ENCODE measurements at places on chromosomes 7 and 10.
A peak's percentile ranks its signal among the peaks of the same experiment; 100 is the strongest.

- DNase-seq, result peak; percentile 96
These were observed 79.3 kb upstream of the IL6 start for GRCh38 chr7:22647451-22648257.

DNA sequence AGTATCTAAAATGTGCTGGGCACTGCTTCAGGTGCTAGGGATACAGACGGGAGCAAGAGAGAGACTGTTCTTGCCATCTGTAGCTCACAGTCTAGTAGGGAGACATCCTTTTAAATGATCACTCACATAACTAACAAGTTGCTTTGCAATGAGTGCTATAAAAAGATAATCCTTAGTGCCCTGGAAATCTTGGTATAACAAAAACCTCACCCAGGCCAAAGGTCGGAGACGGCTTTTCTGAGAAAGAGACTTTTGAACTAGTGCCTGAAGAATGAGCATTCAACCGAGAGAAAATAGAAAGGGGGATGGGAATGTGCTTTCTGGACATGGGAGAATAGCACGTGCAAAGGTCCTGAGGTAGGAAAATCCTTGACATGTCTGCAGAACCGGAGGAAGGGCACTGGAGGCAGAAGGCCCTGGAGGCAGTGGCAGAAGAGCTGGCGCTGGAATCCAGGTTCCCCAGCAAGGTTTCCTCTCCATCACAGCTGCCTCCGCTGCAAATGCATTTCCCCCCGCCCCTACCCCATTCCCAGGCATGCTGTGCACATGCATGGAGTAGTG, 89.4 kb downstream of the COL13A1 start:
- DNase-seq, result no peak

DNA sequence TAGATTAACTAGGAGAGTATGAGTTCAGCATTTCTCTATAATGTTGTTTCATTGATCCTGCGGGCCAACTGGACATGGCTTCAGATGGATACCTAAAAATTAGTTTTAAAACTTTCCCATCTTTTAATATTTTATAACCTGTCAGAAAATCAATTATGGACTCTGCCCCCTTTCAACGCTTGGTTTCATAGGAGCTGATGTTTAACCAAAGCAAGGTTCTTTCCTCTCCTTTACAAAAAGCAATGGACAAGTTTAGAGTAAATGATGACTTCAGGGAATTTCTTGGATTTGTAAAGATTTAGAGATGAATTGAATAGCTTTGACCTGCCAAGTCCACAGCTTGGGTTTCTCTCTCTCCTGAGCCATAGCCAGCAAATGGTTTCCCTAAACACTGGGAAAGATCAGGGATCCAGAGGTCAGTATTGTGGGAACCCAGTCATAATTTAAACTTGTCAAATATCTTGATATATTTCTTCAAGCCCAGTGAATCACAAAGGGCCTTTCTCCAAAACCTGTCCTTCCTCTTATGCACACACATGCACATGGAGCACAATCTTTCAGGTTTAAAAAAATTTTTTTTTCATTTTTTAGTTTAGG, 177.1 kb downstream of the EVX1 start:
- DNase-seq, result no peak

DNA sequence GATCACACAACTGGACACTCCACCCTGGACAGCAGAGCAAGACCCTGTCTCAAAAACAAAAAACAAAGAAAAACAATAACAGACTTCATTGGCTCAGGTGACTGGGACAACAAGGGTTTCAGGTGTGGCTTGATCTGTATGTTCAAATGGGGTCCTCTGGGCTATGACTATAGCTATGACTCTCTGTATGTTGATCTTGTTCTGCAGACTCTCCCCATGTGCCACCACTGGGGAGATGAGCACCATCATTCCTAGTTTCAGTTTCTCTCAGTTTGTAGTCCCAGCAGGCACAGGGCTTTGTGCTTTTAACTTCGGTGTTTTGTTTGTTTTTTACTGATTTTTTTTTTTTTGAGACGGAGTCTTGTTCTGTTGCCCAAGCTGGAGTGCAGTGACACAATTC, 53.8 kb downstream of the SUFU start:
- DNase-seq, result no peak

- DNase-seq, result no peak
These were observed 3.0 kb downstream of the ASZ1 start for GRCh38 chr7:117424090-117424829.

- no peak for DNase-seq
These were observed 54.6 kb upstream of the ZNF32 start for GRCh38 chr10:43703286-43703685.

GRCh38 chr7:1043552-1044188, 676 bp upstream of the GPR146 start:
- no peak for DNase-seq

DNA sequence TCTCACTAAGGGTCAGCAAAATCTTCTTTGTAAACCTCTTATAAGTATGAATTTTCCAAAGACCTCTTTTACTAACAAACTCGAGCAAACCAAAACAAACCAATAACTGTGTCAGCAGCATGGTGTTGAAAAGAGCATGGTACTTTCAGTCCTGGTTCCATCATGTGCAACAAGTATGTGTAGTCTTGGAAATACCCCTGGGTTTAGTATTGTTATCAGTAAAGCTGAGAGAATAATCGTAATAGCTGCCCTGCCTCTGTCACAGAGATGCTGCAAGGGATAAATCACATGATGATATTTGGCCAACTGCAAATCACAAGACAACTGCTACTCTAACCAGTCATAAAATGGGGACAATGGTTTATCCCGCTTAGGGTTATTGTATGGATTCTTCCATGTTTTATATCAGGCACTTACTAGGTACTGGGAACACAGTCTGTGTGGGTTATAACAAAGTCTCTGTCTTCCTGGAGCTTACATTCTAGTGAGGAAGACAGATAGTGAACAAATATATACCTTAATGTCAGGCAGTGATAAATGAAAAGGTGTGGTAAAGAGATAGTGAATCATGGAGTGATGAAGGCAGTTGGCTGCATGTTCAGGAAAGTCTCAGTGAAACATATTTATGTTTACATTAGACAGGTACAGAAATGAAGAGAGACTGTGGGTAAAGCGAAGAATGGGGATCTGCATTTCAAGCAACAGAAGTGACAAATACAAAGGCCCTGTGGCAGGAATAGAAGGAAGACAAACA, 60.5 kb upstream of the C10orf90 start:
- DNase-seq, result no peak

- no peak for DNase-seq
These were observed 65.8 kb downstream of the SLC13A1 start for GRCh38 chr7:123133924-123134323.

GRCh38 chr10:42645103-42645502, 6.7 kb upstream of the ZNF33B start:
- DNase-seq, result no peak

DNA sequence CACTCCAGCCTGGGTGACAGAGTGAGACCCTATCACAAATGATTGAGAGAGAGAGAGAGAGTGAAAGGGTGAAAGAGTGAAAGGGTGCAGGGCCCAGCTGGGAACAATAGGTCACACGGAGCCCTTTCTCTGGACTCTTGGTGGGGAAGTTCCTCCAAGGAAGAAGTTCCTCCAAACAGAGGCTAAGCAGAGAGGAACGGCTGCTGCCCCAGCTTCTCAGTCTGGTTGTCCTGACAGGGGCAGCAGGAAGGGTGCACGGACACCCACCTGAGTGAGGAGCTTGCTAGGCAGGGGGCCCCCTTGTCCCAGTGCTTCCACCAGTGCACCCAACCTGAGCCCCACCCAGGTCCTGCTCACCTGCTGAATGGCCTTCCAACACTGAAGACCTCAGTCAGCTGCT, 38.8 kb upstream of the MYL10 start:
- DNase-seq, result no peak

- peak; percentile 37 for DNase-seq
These were observed 26.3 kb downstream of the SND1 start for GRCh38 chr7:127678337-127678736.

GRCh38 chr10:95399183-95399582, 108.4 kb upstream of the PDLIM1 start:
- DNase-seq, result no peak

- peak; percentile 21 for DNase-seq
These were observed 212.7 kb downstream of the TAX1BP1 start for GRCh38 chr7:27952456-27953285.

- DNase-seq, result no peak
These were observed 10.4 kb downstream of the KLHL7 start for GRCh38 chr7:23115991-23116390.

- DNase-seq, result no peak
These were observed 68.4 kb downstream of the RAMP3 start for GRCh38 chr7:45225948-45226335.
